ENCODE measurements at places on chromosomes 3 and 15.

DNA sequence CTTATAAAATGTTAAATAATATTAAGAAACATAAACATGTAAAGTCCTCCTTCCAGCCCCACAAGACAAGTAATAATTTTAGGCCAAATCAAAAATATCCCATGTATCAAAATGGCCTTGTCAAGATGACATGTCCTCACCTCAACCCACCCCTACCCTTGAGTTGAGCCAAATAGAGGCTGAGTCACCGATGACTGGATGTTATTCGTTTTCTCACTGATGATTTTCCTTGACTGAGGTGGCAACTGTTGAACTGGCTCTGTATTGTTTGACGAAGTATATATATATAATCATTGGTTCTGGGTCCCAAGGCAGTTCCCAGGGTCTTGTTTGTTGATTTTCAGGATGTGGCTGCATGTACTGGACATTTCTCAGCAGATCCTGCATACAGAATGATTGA, 75.3 kb downstream of the TMEM108 start:
- no peak for DNase-seq

GRCh38 chr3:107206141-107206540, 171.1 kb upstream of the CCDC54 start:
- no peak for DNase-seq

- DNase-seq: no peak
Measured at GRCh38 chr3:76624164-76624563, 415.7 kb upstream of the ROBO2 start.

DNA sequence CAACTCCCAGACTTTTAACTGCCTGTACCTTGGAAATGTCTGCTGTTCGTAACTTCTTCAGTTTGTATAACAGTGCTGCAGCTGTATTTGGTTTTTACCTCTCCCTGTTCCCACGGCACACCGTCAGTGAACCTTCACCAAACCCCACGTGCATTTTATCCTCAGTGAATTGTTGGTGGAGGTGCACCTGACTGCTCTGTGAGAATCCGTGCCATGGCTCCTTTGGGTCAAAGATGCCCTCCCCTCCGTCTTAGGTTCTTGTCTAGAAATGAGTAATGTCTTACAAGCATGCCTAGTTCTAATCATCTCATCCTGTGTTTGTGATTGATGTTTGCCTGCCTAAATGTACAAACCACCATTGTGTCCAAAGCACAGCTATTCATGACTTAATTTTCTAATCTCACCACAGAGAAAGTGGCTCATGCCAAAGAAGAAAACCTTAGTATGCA, 28.2 kb downstream of the TPM1 start:
- no peak for DNase-seq

DNA sequence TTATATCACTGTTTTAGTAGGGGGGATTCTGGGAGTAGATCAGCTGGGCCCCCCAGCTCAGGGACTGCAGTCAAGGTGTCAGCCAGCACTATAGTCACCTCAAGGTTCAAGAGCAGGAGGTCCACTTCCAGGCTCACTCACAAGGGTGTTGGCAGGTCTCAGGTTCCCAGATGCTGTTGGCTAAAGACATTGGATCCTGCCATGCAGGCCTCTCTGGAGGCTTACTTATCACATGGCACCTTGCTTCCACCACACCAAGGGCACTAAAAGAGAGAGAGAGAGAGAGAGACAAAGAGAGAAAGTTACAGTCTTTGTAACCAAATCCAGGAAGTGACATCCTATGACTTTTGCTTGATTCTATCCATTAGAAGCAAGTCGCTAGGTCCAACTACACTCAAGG, 7.5 kb upstream of the PPP1R14D start:
- no peak for DNase-seq

DNA sequence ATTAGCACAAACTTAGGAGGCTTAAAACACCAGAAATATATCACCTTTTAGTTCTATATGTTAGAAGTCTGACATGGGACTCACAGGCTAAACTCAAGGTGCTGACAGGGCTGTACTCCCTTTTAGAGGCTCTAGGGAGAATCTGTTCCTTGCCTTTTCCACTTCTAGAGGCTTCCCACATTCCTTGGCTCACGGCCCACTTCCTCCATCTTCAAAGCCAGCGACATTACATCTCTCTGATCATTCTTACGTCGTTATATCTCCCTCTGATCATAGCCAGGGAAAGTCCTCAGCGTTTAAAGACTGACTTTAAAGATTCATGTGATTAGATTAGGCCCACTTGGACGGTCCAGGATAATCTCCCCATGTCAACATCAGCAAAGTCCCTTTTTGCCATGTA, 166.3 kb downstream of the GREM1 start:
- no peak for DNase-seq

DNA sequence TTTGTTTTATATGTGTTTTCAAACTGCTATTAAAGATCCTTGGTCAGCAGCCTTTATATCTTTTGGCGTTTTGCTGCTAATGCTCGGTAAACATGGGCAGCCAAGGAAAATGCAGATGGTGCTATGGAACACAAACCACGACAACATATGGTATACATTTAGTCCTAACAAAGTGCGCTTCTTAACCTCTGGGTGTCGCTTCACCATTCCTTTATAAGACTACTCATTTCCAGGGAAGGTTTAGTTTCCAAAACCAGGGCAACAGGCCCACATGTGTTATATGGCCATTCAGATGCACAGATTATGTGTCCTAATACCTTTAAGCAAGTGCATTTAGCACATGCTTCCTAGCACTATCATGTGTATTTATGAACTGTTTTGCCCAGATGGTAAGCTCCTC, 14.7 kb downstream of the SHOX2 start:
- DNase-seq: no peak

- DNase-seq: no peak
Measured at GRCh38 chr15:42385980-42386700, 26.8 kb downstream of the CAPN3 start.

GRCh38 chr3:70315021-70315420, 2.6 kb upstream of the MDFIC2 start:
- DNase-seq: no peak

DNA sequence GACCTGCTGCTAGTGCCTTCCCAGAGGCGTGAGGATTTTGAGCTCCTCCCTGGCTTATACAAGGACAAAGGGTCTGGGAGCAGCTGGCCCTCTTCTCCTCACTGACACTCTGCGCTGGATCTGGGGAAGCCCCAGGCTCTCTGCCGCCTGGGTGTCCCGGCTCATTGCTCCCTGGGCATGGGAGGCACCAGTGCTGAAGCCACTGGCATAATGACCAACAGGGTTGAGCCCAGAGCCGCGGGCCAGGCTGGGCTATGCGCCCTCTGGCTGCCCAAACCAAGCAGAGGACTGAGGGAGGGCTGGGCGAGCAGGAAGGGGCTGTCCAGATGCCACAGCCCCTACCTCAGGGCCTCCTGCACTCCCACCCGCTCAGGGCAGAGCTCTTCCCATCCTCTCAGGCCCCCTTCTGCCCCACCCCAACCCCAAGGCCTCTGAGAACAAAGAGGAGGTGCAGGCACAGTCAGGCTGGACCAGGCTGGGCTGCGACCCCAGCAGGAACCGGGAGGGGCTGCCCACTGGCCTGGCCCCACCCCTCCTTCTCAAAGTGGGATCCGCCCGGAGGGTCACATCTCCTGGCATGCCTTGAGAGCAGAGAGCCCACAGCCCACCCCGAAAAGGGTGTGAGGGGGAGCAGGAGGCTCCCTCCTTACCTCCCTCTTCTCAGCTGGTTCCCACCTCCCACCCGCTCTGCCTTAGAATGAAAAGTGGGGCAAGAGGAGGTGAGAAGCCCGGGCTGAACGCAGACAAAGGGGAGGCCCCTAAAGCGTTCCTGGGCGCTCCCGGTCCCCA, 1.6 kb downstream of the LINGO1 start:
- peak; percentile 19 for DNase-seq

GRCh38 chr15:99712415-99712814, 20.8 kb downstream of the LYSMD4 start:
- DNase-seq: no peak

DNA sequence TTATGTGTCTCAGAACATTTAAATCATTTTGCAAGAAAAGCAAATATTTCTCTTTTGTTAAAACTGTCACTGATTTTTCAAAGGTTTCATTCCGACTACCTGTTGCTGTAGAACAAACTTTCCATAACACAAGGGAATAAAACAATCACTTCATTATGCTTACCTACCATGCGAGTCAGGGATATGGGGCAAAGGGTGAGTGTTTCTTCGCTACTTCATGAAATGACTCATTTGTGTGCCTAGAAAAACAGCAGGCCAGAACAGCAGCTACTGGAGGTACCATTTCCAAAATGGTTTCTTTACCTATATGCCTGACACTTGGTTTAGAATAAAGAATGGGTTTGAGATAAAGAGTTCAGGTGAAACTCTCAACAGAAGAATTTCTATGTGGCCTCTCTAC, 712.5 kb downstream of the PLOD2 start:
- no peak for DNase-seq

DNA sequence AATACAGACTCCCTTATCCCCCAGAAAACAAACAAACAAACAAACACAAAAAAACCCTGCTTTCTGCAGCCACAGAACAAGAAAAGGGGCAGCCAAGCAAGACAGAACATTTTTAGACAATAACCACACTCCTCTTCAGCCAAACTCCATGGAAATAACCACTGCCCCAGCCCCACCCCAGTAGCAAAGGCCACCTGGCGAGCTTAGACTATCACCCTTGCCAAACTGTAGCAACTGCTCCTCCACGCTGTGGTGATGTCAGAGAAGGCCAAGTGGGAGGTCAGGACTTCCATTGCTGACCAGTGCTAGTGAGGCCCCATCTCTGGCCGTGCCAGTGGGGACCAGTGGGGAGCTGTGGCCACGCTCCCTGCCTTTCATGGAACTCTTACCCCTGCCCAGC, 60.3 kb upstream of the CHRNA7 start:
- DNase-seq: no peak

DNA sequence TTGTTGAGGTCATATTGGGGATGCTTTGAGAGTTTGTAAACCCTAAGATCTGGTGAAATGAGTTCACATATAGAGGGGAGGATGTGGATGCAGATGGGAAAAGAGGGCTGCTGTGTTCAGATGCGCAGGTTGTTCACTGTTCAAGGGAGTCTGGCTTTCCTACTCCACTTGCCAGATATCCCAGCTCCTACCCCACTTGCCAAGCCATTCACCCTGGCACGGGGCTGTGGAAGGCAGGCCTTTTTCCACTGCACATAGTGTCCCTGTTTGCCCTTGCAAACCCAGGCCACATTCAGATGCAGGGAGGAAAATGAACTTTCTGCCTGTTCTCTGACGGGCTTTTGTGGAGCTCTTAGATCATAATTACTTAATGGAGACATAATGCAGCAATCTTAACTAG, 29.0 kb downstream of the CRABP1 start:
- DNase-seq: no peak

GRCh38 chr3:72397586-72397985, 450.7 kb downstream of the SHQ1 start:
- DNase-seq: no peak

DNA sequence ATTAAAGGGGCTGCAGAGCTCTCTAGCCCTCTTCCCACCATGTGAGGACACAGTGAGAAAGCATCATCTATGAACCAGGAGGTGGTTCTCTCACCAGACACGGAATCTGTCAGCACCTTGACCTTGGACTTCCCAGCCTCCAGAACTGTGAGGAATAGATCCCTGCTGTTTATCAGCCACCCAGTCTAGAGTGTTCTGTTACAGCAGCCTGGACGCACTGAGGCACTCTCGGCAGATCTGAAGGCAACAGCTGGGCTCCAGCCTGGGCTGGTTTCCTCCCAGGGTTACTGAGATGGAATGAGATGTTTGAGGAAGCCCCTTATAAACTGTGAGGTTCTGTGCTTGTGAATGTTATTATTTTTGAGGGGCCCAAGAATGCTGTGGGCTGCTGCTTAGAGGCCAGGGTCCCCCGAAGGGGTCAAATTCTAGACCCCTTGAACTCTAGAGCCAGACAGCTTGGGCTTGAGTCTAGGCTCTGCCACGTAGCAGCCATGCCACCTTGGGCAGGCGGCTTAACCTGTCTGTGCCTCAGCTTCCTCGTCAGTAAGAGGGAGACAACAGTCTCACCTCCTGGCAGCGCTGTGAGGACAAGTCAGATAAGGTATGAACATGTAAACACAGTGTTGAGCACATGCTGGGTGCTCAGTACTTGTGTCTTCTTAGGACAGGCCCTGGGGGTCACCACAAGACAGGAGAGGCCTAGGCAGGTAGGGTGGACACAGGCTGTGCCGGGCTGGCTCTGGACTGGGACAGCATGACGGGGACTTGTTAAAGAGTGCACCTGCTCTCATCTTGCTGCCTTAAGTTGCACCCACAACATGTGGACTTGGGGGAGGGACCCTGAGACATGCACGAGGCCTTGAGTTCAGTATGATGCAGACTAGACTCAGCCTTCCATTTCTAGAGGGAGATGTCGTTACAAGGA, 49.2 kb downstream of the MGLL start:
- no peak for DNase-seq

- no peak for DNase-seq
Measured at GRCh38 chr15:101466188-101466587, 23.3 kb downstream of the PCSK6 start.

- no peak for DNase-seq
Measured at GRCh38 chr3:144516026-144516425, 544.4 kb downstream of the DIPK2A start.

DNA sequence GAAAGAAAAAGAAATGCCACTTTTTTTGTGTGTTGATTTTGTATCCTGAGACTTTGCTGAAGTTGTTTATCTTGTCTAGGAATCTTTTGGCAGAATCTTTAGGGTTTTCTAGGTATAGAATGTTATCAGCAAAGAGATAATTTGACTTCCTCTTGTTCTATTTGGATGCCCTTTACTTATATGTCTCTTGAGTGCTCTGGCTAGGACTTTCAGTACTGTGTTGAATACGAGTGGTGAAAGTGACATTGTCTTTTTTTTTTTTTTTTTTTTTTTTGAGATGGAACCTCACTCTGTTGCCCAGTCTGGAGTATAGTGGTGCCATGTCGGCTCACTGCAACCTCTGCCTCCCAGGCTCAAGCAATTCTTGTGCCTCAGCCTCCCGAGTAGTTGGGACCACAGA, 64.7 kb upstream of the NPHP3 start:
- DNase-seq: no peak

DNA sequence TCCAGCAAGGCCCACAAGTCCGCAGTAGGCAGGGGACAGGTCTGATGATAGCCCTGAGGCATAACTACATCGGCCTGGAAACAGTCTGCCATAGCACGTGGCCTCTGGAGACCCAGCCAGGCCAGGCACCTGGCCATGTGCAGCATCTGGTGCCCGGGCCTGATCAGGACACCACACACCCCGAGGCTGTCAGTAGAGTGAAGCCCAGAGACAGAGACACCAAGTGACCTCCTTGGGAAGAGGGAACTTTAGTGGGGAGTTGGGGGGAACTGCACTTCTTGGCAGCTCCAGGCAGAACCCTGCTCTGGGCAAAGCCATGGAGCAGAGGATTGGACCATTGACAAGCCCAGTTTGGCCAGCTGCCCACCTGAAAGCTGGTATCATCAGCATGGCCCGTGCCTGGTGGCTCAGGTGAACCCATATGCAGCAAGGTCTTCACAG, 1.2 kb downstream of the SHISA5 start:
- peak; percentile 41 for DNase-seq

DNA sequence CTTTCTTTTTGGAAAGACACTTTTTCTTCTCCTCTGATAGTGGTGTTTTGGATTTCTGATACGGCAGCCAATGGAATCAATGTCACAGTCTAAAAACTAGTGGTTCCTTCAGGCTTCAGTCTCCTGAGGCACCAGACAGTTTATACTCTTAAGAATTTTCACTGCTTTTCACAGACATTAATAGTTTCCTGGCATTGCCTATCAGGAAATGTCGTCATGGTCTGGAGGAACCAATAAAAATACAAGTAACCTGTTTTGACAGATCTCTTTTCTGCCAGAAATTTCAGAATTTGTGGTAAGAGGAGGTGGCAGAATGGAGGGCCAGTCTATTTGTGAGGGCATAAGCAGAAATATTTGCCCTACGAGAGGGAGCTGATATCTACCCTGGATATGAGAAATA, 44.8 kb downstream of the FILIP1L start:
- no peak for DNase-seq

Data from C1 segment of cervical spinal cord (tissue), 14 donors.